ENCODE measurements at places on chromosomes 4 and X. TPM values are rescaled to one million over a fixed set of nuclear protein-coding genes. Genes with fewer than 3 reads are reported as not detected.

DNA sequence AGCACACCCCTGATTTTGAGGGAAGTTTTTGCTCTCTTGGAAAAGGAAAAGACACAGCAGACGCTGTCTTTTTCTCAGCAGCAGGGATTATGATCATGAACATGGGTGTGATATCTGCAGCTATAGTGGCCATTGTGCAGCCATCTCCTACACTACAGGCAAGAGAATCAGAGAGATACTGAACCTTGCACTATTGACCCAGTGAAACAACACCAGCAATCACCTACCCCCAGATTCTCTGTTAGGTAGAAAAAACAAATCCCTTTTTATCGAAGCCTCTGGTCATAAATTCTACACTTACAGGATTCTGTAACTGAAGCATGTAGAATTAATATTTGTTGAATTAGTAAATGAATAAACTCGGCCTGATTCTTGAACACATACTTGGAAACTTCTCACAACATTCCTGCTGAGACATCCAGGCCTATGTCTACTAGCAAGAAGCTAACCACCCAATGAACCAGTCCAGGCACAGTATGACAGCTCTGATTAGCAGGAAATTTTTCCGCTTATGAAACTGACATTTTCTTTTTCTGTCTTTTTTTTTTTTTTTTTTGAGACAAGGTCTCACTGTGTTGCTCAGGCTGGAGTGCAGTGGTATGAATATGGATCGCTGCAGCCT lies 5.0 kb upstream of the AFAP1 start:
- DNase-seq = peak; percentile 0

DNA sequence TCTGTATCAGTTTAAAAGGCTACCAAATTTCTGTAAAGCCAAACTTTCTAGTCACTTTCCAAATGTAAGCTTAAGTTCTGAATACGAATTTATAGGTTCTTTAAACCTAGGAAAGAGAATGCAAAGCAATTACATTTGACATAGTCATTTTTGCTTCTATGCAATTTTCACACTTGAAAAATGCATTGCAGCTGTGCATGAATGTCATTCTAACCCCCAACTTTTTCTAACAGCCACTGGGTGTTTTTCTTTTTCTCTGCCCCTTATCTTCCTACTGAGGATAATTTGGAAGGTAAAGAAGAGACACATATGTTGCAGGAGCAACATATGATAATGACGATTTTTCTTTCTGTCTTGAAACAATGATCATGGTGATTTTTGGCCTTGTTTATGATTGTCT lies 537.5 kb downstream of the SPRY1 start:
- no peak for DNase-seq

DNA sequence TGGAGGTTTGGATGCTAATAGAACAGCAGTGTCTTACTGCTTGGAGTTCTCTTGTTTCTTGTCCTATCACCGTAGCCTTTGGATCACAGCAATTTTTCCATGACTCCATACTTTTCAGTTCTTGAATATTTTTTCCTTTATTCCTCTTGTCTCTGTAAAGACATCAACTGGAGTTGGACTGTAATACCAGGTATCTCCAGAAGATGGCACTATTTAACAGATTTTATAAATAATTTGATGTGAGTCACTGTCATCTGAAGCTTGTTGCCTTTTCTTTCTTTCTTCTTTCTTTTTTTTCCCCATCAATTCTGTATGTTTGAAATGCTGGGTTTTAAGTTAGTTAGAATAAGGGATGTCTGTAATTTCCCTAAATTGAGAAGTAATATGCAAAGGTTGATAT lies 24.1 kb downstream of the HPRT1 start:
- DNase-seq = no peak

- DNase-seq = no peak
These were observed 65.6 kb upstream of the BMP2K start for GRCh38 chr4:78710536-78710935.

DNA sequence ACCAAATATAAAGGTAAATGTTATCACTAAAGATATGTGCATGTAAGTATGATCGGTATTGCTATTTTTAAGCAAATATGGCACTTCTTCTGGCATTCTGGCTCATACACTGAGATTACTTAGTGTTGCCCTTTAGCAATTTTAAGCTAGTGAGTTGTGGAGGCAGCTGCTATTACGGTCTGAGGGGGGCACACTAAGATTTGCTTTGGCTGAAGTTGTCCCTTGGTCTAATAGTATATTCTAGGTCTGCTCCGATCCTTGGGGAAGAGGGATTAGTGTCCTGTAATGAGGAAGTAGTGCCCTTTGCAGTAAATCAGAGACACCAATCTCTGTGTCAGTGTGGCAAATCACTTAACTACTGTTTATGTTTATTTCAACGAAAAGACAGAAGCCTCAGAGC lies 196.5 kb upstream of the FTHL17 start:
- no peak for DNase-seq

The RASSF6 gene
- not detected for total RNA-seq

Data from posterior vena cava (tissue), 2 donors.